Mucosa of descending colon (tissue), 3 donors: ENCODE measurements at places on chromosomes 1 and 21. TPM values are rescaled to one million over a fixed set of nuclear protein-coding genes. Genes with fewer than 3 reads are reported as not detected.
A peak's percentile ranks its signal among the peaks of the same experiment; 100 is the strongest.

Gene ITPKB
- 11.7 TPM for total RNA-seq

GRCh38 chr21:36654324-36654723 is 44.6 kb upstream of the SIM2 start:
- no peak for DNase-seq

Gene MPL
- 1.0 TPM for total RNA-seq

DNA sequence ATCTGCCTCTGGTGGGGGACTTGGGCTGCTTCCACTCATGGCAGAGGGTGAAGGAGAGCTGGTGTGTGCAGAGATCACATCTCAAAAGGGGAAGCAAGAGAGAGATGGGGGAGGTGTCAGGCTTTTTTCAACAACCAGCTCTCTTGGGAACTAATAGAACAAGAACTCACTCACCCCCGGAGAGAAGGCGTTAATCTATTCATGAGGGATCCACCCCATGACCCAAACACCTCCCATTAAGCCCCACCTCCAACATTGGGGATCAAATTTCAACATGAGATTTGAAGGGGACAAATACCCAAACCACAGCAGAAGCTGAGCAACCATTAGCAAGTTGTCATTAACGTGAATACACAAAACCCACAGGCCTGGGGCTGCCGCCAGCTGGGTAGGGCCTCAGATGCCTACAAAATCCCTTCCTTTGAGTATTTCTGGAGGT is 12.0 kb upstream of the VWA5B1 start:
- DNase-seq: no peak

- DNase-seq: no peak
Observed at GRCh38 chr21:29538115-29538514, 239.4 kb downstream of the BACH1 start.

GRCh38 chr1:149906570-149907075 is 7.3 kb downstream of the BOLA1 start:
- no peak for DNase-seq

GRCh38 chr21:43727519-43728153 is 8.7 kb downstream of the PDXK start:
- DNase-seq: no peak

GRCh38 chr1:160309185-160309557 is 24.2 kb upstream of the PEX19 start:
- DNase-seq: no peak

Gene KCNJ15
- 0.44 TPM for total RNA-seq

GRCh38 chr1:160342953-160343869 is at the start of the genes COPA and NCSTN:
TSS of gene COPA (minus strand) at chr1:160343250. CDS start at chr1:160343170, 80 bp downstream.
TSS of gene NCSTN (plus strand) at chr1:160343383. CDS start at chr1:160343397, 14 bp downstream.
- peak; percentile 95 for DNase-seq

DNA sequence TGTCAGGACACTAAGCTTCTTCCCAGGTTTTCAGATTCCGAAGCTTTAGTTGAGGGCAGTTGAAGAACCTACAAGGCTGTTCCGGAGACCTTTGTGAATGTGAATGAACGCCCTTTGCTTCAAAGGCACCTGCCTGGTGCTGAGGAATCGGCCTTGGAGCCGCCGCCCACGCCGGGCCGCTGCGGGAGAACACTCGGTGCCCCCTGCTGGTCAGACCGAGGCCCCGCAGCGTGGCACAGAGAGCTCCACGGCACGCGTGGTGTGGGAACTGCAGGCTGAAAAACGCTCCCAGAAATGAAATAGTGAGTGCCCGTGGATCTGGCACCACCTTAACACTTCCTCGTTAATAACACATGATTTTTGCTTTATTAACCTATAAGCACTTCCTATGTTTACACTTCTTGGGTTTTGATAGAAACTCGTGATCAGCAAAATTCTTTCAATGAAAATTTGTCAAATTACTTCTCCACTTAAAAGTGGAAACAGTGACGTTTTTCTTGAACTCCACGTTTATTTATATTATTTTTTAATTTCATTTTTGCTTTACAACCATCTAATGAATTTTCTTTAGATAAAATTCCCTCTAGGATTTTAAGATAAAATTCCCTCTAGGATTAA is 460.6 kb downstream of the DSCAM start:
- peak; percentile 51 for DNase-seq

- DNase-seq: no peak
Observed at GRCh38 chr1:76033800-76034475, 40.6 kb upstream of the ST6GALNAC3 start.

Gene OR2T2
- total RNA-seq: not detected

Gene AQP10
- total RNA-seq: not detected

GRCh38 chr1:9761855-9762254 is 61.9 kb downstream of the CLSTN1 start:
- no peak for DNase-seq

- DNase-seq: no peak
Observed at GRCh38 chr21:36388835-36389234, 3.6 kb downstream of the CHAF1B start.

GRCh38 chr1:17655169-17655568 is 100.0 kb upstream of the ACTL8 start:
- no peak for DNase-seq

GRCh38 chr1:35894656-35895055 is 11.6 kb downstream of the AGO1 start:
- no peak for DNase-seq

- DNase-seq: no peak
Observed at GRCh38 chr1:51445351-51446090, 73.5 kb downstream of the EPS15 start.

Gene CCDC185
- not detected for total RNA-seq

GRCh38 chr1:185229981-185230380 is 73.0 kb downstream of the SWT1 start:
- DNase-seq: no peak

DNA sequence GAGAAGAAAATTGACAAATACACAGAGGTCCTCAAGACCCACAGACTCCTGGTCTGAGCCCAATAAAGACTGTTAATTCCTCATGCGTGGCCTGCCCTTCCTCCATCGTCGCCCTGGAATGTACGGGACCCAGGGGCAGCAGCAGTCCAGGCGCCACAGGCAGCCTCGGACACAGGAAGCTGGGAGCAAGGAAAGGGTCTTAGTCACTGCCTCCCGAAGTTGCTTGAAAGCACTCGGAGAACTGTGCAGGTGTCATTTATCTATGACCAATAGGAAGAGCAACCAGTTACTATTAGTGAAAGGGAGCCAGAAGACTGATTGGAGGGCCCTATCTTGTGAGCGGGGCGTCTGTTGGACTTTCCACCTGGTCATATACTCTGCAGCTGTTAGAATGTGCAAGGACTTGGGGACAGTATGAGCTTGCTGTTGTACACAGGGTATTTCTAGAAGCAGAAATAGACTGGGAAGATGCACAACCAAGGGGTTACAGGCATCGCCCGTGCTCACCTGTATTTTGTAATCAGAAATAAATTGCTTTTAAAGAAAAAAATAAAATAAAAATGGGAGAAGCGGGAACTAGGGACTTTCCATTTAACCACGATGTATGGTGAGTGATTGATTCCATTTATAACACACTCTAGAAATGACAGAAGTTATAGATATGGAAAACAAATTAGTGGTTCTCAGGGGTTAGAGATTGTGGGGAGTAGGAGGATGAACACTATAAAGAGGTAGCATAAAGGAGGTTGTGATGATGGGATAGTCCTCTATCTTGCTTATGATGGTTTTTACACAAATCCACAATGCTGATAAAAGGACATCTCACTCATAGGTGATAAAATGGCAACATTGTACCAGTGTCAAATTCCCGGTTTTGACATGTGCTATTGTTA is 244.7 kb downstream of the MRPL39 start:
- no peak for DNase-seq

Gene CDA
- total RNA-seq: 60.9 TPM

DNA sequence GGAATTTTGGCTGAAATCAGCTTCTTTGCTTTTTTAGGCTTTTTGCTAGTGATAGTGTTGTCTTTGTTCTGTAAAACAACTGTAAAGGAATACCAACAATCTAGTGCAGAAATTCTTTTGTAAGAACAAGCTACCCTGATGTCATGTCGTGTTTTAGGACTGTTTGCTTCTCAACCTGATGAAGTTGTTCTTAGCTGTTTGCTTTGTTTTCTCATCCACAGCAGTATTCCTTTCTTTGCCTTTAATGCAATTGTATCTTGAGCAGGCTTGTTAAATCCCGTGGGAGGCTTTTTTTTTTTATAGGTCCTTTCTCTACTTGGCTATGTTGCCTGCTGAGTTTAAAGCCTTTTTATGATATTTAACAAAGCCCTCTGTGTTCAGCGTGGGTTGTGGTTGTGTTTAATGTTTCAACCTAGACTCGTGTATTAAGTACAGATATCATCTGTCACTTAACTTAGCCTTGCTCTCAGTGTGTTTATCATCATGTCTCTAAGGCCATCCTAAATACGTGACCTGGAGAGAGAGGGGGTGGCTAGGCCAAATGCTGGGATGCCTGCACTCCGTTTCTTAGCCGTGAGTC is 31.6 kb downstream of the ADARB1 start:
- DNase-seq: no peak

Gene TIPRL
- total RNA-seq: 30.1 TPM

Gene OR6N1
- total RNA-seq: not detected

DNA sequence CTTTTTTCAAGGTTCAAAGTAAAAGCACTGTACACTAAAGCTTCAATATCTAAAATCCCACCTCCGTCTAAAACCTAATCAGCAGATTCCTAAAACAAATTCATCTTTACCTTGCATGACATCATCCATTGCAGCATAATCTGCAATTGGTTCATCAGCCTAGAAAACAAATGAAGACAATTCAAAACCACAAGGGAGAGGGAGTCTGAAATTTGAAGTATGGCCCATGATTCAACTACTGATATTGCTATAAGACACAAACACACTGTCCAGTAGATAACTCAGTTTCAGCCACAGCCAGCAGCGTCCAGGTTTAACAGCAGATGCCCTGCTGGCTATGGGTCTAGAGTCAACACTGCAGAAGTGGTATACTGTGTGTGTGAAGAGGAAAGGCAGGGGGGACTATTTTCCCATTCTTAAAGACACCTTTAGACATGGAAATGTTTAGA is 17.9 kb upstream of the RAP1GAP start:
- DNase-seq: no peak

- DNase-seq: no peak
Observed at GRCh38 chr1:234310460-234310817, 62.8 kb upstream of the COA6 start.

DNA sequence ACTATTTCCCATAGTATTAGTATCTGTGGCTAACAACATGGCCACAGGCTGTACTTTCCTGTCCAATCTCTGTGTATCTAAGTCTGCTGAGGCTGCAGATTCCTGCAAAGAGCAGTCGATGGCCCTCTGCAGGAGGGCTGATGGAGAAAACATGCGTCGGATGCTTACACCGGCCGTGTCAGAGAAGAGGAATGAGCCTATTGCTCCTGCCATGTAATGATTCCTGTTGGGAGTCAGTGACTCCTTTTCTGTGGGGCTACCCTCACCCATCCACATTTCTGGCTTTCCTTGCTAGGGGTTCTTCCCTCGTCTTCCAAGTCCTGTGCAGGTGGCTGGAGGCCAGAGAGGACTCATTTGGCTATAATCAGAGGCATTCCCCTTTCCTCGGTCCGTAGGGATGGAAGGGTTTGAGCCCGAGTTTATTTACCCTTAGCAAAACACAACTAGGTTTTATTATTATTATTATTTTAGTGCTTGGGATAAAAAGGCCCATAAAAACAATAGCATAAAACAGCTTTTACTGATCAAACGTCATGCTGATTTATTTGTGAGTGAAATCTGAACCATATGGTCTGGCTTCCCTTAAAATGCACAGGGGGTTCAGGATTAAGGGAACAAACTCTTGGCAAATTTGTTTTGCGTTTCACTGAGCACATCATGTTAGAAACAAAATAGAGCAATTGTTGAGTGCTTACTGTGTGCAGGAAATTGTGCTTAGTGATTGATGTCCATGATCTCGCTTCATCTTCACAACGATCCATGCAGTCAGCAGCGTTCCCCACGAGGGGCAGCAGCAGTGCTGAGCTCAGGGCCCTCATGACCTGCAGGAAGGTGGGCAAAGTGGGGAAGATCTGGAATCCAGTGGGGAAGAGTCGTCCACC is 70.8 kb downstream of the KIF26B start:
- DNase-seq: no peak

DNA sequence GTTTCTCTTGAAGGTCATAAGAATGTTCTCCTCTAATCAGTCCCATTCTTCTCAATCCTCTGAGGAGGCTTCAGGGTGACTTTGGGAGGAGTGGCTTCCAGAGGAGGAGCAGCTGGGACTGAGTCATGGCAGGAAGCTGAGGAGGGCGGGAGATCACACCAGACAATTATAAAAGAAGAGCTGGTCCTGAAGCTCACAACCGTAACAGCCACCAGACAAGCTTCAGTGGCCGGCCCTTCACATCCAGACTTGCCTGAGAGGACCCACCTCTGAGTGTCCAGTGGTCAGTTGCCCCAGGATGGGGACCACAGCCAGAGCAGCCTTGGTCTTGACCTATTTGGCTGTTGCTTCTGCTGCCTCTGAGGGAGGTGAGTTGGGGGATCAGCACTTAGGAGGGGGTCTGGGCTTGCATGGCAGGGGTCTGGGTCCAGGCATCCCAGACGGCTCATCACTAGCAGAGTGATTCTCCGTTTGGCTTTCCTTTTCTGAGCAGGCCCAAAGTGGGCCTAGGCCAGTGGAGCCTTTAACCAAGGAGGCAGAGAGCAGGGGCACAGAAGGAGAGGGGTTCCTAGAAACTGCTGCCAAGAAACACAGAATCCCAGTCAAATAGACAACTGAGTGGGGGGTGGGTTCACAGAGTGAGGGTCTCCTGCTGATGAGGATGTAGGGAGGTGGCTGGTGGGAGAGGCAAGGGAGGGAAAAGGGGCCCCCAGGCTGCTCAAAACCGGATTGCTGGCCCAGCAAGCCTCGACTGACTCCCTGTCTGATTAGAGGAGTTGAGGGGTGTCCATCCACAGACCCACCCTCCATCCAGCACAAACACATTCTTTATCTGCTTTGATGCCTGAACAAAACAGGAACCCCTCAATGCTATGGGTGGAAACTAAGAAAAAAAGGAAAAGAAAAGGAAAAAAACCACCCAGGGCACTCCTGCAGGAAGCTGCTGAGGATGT is at the start of gene ECM1:
Gene ECM1, plus strand, starts transcription at position 198 of the 953 bp plus-strand sequence. Its CDS starts 101 bp downstream, at position 299.
- peak; percentile 55 for DNase-seq

DNA sequence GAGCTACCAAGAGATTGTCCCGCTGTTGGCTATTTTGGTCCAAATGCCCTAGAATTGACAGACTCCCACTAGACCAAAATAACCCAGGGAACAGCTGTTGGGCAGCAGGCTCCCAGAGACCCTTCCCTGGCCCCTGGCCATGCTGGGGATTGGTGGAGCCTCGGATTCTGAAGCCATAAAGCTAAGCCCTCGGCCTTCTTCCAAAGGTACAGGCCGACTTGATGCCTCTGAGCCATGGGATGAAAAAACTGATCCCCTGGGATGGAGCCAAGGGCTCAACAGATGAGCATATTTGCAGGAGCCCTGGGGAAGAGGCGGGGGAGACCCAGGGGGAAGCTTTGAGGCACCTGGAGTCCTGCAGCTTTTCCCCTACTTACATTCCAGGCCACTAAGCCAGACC is 1.0 kb upstream of the LRRC38 start:
- DNase-seq: no peak

- DNase-seq: no peak
Observed at GRCh38 chr1:236957235-236957634, 47.0 kb downstream of the MT1HL1 start.
